ENCODE measurements at places on chromosomes 5 and 9. TPM values are rescaled to one million over a fixed set of nuclear protein-coding genes. Genes with fewer than 3 reads are reported as not detected.

DNA sequence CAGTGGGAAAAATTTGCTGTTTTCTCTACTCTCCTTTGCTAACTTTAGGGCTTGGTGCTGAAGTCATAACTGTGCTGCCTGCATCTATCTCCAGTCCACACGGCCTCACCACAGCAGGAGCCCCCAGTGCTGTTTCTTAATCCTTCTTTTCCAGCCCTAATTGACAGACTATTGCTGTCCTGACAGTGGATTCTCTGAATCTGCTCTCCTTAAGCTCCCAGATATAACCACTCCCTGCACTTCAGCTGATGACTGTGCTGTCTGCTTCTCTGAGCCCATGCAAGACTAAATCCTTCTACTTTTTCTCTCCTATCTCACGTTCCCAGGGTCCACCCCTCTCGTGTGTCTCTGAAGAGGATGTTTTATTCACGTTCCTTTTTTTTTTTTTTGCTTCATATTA is 19.7 kb upstream of the GRIA1 start:
- H3K4me3 ChIP-seq: no peak overlapping the region
- no peak overlapping the region for H3K27ac ChIP-seq
- no peak for DNase-seq
- no peaks in the 10 kb centered on the region for H3K27me3 ChIP-seq
- H3K36me3 ChIP-seq: no peaks in the 10 kb centered on the region
- no peaks in the 10 kb centered on the region for H3K4me1 ChIP-seq

SHOC1 gene
- not detected for total RNA-seq

DNA sequence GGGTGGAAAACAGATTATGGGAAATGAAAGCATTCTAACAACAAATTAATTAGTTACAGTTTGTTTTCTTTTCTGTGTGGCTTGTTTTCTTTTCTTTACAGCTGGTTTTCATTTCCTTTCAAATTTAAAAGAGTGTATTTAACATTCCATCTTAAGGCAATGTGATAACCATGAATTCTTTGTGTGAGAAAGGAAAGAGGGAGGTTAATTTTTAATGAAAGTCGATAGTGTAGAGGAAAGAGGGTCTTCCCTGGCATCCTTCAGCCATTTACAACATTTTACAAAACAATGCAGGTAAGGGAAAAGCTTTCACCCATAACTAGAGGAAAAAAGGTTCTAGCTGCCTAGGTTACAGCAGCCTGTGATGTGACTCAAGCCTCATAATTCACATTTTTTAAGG is 43.9 kb upstream of the IL33 start:
- no peak for DNase-seq
- no peaks in the 10 kb centered on the region for H3K36me3 ChIP-seq
- H3K27me3 ChIP-seq: no peaks in the 10 kb centered on the region
- no peaks in the 10 kb centered on the region for H3K4me1 ChIP-seq
- no peak overlapping the region for H3K27ac ChIP-seq

DNA sequence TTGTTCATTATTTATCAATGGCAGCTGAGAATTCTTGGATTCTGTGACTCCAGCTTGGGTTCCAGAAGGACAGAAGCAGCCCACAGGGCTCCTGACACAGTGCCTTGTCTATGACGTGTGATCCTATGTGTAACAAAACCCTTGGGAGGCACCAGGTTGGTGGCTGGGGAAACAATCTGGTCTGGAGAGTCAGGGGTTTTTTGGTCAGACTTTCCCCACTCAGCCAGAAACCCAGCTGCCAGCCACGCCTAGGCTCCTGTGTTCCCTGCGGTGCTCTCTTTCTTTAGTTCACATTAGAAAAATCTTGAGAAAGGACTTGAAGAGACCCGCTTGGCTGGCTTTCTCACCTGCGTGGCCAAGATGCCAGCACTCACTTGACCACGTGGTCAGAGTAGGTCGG is 15.5 kb upstream of the ZBED3 start:
- no peak for DNase-seq
- no peak overlapping the region for H3K27ac ChIP-seq
- H3K4me3 ChIP-seq: no peak overlapping the region
- H3K4me1 ChIP-seq: no peaks in the 10 kb centered on the region
- H3K27me3 ChIP-seq: no peaks in the 10 kb centered on the region

DNA sequence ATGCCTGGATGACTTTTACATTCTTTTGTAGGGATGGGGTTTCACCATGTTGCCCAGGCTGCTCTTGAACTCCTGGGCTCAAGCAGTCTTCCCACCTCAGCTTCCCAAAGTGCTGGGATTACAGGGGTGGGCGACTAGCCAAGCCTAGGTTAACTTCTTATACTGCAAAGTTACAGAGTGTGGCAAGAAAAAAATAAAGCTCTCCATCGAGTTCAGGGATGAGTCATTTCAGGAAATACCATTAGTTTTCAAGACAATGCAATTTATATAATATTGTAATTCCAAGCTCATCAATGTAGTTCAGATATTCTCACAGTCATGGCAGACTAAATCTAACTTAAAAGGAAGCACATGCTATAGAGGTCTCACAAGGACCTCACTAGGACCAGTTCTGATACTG is 11.5 kb upstream of the ABO start:
- no peaks in the 10 kb centered on the region for H3K4me1 ChIP-seq
- no peak overlapping the region for H3K27ac ChIP-seq
- DNase-seq: no peak
- H3K27me3 ChIP-seq: no peaks in the 10 kb centered on the region
- no peak overlapping the region for H3K4me3 ChIP-seq

DNA sequence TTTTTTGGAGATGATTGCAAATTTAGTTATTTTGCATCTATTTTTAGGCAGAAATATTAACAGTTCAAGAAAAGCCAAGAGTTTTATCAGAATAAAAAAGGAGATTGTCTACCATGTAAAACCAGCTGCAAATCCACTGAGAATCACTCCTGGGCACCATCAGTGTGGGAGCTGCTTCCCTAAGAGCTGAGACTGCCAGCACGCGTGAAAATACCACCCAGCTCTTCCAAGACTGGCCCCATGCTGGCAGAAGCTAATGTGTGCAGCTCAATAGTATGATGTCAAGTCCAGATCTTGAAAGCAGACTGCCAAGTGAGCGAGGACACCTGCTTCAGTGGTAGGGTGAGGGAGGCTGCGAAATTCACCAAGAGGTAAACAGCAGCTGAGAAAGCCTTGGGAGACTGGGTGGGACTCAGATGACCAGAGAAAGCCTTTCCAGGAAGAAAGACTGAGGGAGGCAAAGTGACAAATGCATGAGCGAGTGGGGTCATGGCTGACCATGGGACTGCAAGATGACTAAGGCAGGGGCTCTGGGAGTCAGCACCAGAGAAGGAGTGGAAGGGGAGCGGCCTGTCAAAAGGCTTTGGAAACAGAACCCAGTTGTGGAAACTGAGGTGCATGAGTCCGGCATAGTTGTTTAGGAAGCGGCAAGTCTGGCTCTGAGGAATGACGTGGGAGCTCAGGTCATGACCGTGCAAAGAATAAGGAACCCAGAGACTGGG is 200.9 kb downstream of the GADD45G start:
- H3K36me3 ChIP-seq: no peaks in the 10 kb centered on the region
- no peak overlapping the region for H3K4me3 ChIP-seq
- no peak for DNase-seq
- no peaks in the 10 kb centered on the region for H3K27me3 ChIP-seq

TLX3 gene
- total RNA-seq: not detected

MSMP gene
- not detected for total RNA-seq

DNA sequence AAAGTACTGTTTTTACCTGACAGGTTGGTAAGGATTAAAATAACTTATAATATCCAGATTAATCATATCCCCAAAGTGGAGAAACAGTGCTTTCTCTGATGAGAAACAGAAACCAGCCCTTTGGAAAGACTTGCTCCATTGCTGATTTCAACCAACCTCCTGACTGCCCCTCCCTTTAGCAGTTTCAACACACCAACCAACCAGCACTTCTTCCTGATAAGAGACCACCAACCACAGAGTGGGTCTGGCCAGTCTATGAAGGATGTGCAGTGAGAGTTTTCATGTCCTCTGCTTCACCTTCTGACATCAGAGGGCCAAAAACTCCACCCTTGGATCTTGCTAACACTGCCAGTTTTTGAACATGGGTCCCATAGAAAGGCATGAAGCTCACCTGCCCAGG is 28.1 kb downstream of the RIGI start:
- H3K27ac ChIP-seq: no peak overlapping the region
- no peaks in the 10 kb centered on the region for H3K4me1 ChIP-seq
- peaks cover 7% of the 10 kb centered on the region for H3K36me3 ChIP-seq
- no peak overlapping the region for H3K4me3 ChIP-seq
- H3K27me3 ChIP-seq: no peaks in the 10 kb centered on the region
- DNase-seq: no peak

CORO2A gene
- total RNA-seq: 0.39 TPM

PCDHGB6 gene
- 5.0 TPM for total RNA-seq

ALDH1A1 gene
- 24.0 TPM for total RNA-seq

- peak overlapping the region; percentile 86 for H3K27ac ChIP-seq
- DNase-seq: no peak
- H3K4me3 ChIP-seq: no peak overlapping the region
- no peaks in the 10 kb centered on the region for H3K27me3 ChIP-seq
Measured at GRCh38 chr5:166962461-166962860, 1329.0 kb upstream of the WWC1 start.

SERF1B gene
- total RNA-seq: 36.7 TPM

TMEM215 gene
- total RNA-seq: not detected
